ENCODE measurements at places on chromosomes 4 and X. TPM values are rescaled to one million over a fixed set of nuclear protein-coding genes. Genes with fewer than 3 reads are reported as not detected.

The MAGEB10 gene
- not detected for total RNA-seq

The MTMR8 gene
- 8.1 TPM for total RNA-seq

The CLTRN gene
- total RNA-seq, result 0.29 TPM

The CDS1 gene
- total RNA-seq, result 0.76 TPM

The GLOD5 gene
- total RNA-seq, result not detected

The OPRPN gene
- not detected for total RNA-seq

The LANCL3 gene
- total RNA-seq, result 3.9 TPM

The EFHC2 gene
- total RNA-seq, result 2.2 TPM

The XG gene
- 0.34 TPM for total RNA-seq

The LUZP4 gene
- not detected for total RNA-seq

The PRRG3 gene
- not detected for total RNA-seq

The RHOXF2B gene
- total RNA-seq, result not detected

The RPA4 gene
- total RNA-seq, result 0.42 TPM

The TRPC5OS gene
- not detected for total RNA-seq

The CSAG3 gene
- total RNA-seq, result not detected

The AFM gene
- total RNA-seq, result not detected

The LDOC1 gene
- total RNA-seq, result 17.5 TPM

The FRYL gene
- 104 TPM for total RNA-seq

The NDST4 gene
- not detected for total RNA-seq

The DACH2 gene
- not detected for total RNA-seq

The LRCH2 gene
- total RNA-seq, result not detected

The DGAT2L6 gene
- total RNA-seq, result not detected

The MORF4L2 gene
- 176 TPM for total RNA-seq
